ENCODE measurements at places on chromosomes 5 and 9. TPM values are rescaled to one million over a fixed set of nuclear protein-coding genes. Genes with fewer than 3 reads are reported as not detected.

Gene DMRTA1
- 0.26 TPM for total RNA-seq

Gene OCLN
- 0.43 TPM for total RNA-seq

Gene ARHGEF37
- total RNA-seq: 12.2 TPM

Gene PCDHGB7
- total RNA-seq: 10.9 TPM

Gene PCDHB8
- total RNA-seq: 0.43 TPM

Gene SPATA24
- 12.7 TPM for total RNA-seq

Gene CACFD1
- 10.7 TPM for total RNA-seq

Gene ACOT12
- not detected for total RNA-seq

Gene ELOVL7
- 0.09 TPM for total RNA-seq

Gene ALDOB
- total RNA-seq: 0.22 TPM
